Sigmoid colon (tissue), 7 donors: ENCODE measurements at places on chromosomes 4 and X. TPM values are rescaled to one million over a fixed set of nuclear protein-coding genes. Genes with fewer than 3 reads are reported as not detected.

DNA sequence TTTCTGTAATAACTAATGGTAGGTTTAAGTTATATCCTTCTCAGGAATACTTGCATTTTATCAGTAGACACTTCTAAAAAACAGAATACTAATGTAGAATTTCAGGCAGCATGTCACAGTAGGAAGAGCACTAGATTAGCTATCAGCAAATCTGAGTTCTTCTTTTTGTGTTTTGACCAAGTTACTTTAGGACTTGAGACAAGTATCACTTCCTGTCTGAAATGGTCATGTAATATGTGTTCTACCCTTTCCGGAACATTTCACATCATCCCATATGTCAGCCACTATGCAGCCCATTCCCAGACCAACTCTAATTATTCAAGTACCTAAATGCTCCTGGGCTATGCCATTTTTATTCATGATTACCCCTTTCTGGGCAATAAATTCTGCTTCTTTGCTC is 401.8 kb upstream of the RPS6KA3 start:
- no peaks in the 10 kb centered on the region for H3K4me1 ChIP-seq
- no peaks in the 10 kb centered on the region for H3K27me3 ChIP-seq
- no peak for DNase-seq
- no peak overlapping the region for H3K4me3 ChIP-seq
- H3K27ac ChIP-seq, result no peak overlapping the region
- no peaks in the 10 kb centered on the region for H3K36me3 ChIP-seq

GRCh38 chr4:114642173-114642780 is 43.7 kb downstream of the UGT8 start:
- no peak for DNase-seq
- H3K4me3 ChIP-seq, result no peak overlapping the region
- H3K36me3 ChIP-seq, result no peaks in the 10 kb centered on the region
- no peaks in the 10 kb centered on the region for H3K27me3 ChIP-seq
- no peaks in the 10 kb centered on the region for H3K4me1 ChIP-seq

GRCh38 chrX:36908801-36909675 is 99.1 kb upstream of the FAM47C start:
- H3K4me3 ChIP-seq, result no peak overlapping the region
- no peaks in the 10 kb centered on the region for H3K4me1 ChIP-seq

DNA sequence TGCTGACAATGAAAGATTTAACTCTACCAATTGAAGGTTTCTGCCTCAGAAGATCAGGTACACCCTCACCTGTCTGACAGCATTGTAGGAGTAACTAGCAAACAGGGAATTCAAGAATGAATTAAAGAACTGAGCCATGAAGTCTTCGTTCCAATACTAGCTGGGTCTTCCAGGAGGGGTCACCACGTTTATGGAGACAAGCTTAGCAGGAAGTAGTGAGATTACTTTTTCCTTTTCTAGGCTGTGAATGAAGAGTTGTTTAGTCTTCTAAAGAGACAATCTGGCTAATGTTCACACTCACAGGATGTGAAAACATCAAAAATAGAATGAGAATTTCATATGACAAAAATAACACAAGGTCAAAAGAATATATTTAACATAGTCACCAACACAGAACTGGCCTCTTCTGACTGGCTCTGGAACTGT is 54.9 kb downstream of the REELD1 start:
- no peak for DNase-seq
- no peak overlapping the region for H3K4me3 ChIP-seq
- H3K27ac ChIP-seq, result no peak overlapping the region
- H3K4me1 ChIP-seq, result no peaks in the 10 kb centered on the region
- H3K27me3 ChIP-seq, result no peaks in the 10 kb centered on the region
- H3K36me3 ChIP-seq, result no peaks in the 10 kb centered on the region

DNA sequence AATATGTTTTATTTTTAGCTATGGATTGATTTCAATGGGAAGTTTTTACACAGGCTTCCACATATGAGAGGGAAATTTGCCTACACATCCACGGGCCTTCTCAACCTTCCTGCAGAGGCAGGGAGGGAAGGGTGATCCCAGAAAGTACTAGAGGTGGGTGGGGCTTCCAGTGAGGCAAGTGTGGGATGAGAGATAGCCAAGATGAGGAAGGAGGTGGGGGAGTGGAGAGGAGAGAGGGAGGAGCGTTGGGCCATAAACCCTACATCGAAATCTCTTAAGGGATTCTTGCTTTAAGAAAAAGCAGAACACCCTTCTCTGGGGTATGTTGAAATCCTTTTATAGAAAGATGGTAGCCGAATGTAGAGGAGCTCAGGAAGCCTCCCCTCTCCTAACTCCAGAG is 19.0 kb downstream of the NKX6-1 start:
- H3K27ac ChIP-seq, result no peak overlapping the region
- no peak for DNase-seq
- peaks cover 54% of the 10 kb centered on the region for H3K27me3 ChIP-seq
- H3K4me1 ChIP-seq, result no peaks in the 10 kb centered on the region

GRCh38 chrX:113157496-113157895 is 316.9 kb upstream of the AMOT start:
- no peaks in the 10 kb centered on the region for H3K36me3 ChIP-seq
- no peak overlapping the region for H3K4me3 ChIP-seq
- H3K4me1 ChIP-seq, result no peaks in the 10 kb centered on the region
- no peak for DNase-seq
- H3K27me3 ChIP-seq, result no peaks in the 10 kb centered on the region

The PDGFRA gene
- total RNA-seq, result 193 TPM

The ARAP2 gene
- total RNA-seq, result 16.9 TPM

The LAP3 gene
- total RNA-seq, result 60.3 TPM

The CXorf49 gene
- not detected for total RNA-seq
